ENCODE measurements at places on chromosomes 3 and 15. TPM values are rescaled to one million over a fixed set of nuclear protein-coding genes. Genes with fewer than 3 reads are reported as not detected.

Gene TASOR
- 55.0 TPM for total RNA-seq

Gene RYK
- total RNA-seq, result 36.1 TPM

Gene PP2D1
- not detected for total RNA-seq

Gene GMNC
- total RNA-seq, result 1.3 TPM

Gene ACOX2
- 2.3 TPM for total RNA-seq

Gene PARL
- 25.4 TPM for total RNA-seq

Gene SHC4
- not detected for total RNA-seq

Gene AHSG
- total RNA-seq, result not detected

Gene SCAANT1
- not detected for total RNA-seq

Gene AADAC
- 7.3 TPM for total RNA-seq

Gene PDZRN3
- total RNA-seq, result 41.9 TPM

All from body of pancreas (tissue), 4 donors.